ENCODE measurements at places on chromosomes 16 and 17.
A peak's percentile ranks its signal among the peaks of the same experiment; 100 is the strongest.

GRCh38 chr17:36824678-36825101 lies 112.6 kb upstream of the LHX1 start:
- DNase-seq = no peak

DNA sequence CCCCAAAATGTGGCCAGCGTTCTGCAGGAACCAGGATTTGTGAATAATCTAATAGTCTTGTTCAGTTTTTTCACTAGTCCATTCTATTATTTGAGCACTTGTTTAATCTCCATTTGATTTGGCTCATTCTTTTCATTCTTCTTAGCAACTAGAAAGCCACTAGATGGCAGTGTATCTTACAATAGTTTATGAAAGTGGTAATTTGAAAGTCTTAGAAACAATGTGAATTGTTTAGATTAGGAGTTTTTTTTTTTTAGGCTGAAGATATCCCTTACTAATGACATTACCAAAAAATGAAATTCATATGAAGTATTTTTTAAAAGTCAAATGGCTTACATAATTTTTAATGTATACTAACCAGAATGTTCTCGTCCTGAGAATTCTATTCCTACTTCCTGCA lies 6.7 kb downstream of the ERI2 start:
- peak; percentile 54 for DNase-seq

GRCh38 chr17:44807093-44807816 lies 22.8 kb downstream of the GJC1 start:
- DNase-seq = no peak

DNA sequence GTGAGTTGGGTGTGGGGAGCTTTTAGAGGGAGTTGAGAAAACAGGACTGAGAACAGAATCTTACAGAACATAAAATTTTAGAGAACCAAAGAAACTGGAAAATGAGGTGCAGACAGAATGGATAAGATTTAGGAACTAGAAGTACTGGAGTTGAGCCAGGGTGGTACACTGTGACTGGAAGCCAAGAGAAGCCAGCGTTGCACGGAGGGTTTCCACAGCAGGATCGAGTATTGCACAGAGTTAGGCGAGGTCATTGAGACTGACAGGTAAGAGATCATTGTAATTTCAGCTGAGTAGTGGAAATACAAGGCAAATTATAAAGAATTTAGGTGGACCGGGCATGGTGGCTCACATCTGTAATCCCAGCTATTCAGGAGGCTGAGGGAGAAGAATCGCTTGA lies 6.6 kb downstream of the GSDMA start:
- peak; percentile 56 for DNase-seq

DNA sequence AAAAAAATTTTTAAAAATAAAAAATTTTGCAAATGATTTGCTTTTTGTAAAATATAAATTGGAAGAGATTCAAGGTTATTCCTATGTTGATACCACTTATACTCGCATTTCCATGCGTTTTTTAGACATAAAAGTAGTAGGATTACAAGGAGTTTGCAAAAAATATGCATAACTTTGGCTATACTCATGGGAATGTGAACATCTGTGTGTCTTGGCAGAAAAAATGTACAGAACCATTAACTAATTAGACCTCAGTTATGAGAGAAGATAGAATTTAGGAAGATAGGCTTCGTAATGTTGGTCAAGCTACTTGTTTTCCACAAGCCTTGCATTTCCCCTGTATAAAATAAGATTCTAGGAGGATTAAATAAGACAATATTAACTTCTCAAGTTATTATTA lies 61.1 kb upstream of the VPS4A start:
- DNase-seq = no peak

DNA sequence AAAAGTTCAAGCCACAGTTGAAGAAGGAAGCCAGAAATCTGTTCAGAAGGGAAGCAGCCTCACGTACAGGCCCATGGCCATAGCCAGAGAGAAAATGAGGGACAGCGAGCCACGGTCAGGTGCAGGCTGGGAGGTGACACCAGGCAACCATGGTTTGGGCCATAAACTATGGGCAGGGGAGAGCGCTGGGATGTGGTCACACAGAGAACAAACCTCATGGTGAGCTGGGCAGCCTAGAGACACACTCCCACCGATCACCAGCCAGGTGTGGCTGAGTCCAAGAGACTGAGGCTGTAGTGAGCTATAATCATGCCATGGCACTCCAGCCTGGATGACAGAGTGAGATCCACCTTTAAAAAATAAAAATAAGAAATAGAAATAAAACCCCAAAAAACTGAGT lies 76.5 kb downstream of the NETO2 start:
- DNase-seq = no peak

- DNase-seq = peak; percentile 44
Observed at GRCh38 chr17:69760562-69760961, 314.5 kb upstream of the KCNJ16 start.

- peak; percentile 77 for DNase-seq
Observed at GRCh38 chr16:23857256-23857880, 21.6 kb downstream of the PRKCB start.

- no peak for DNase-seq
Observed at GRCh38 chr16:70254180-70254964, 2.6 kb upstream of the EXOSC6 start.

DNA sequence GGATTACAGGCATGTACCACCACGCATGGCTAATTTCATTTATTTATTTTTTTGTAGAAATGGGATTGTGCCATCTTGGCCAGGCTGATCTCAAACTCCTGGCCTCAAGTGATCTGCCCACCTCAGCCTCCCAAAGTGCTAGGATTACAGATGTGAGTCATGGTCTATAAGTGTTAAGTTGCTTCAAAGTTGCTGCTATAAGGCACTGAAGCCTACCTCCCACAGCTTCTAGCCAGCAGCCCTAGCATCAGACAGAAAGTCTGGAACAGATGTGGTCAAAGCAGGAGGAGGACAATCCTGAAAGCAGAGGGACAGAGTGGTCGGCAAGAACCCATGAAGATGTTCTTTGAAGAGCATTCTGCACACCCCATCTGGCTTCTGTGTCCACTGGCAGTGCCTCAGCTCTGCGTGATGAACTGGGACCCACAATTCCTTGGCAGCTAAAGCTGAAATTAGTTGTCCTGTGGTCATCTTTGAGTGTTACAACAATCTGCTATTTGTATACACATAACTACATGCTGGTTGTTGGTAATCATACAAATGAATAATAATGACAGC lies 11.2 kb downstream of the MAP3K14 start:
- peak; percentile 32 for DNase-seq

DNA sequence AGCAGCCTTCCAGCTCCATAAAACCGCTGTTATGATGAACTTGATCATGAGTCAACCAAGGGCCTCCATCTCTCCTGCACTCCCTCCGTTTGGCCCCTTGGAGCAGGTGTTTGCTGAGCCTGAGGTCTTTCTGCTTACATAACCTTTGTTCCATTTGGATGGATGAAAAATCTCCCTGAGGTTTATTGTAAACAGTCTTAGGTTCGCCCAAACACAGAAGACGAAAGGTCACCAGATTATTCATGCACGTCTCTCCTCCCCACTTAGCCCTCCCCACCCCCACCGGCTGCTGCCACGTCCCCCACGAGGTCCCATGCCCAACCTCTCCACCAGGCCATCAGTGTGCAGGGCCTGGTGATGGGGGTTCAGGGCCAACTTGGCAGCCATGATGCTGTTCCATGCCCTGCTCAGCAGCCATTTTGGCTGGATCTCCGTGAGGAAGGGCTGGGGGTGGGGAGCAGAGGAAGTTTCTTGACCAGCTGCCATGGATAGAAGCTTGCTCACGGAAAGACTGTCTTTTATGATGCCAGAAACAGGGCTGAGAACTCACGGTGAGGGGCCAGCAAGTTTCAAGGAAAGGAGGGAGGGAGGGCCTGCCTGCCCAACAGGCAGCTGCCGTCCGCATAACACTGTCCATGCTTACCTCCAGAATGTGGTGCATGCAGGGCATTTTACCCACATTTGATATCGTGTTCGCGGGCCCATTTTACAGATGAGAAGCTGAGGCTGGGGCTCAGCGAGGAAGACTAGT lies 47.8 kb upstream of the FOXF1 start:
- no peak for DNase-seq

GRCh38 chr17:82283208-82283749 lies 9.8 kb upstream of the CSNK1D start:
- peak; percentile 45 for DNase-seq

GRCh38 chr17:58516644-58517377 lies 2.4 kb upstream of the MTMR4 start:
- DNase-seq = no peak

- DNase-seq = no peak
Observed at GRCh38 chr17:19939993-19940721, 37.5 kb downstream of the AKAP10 start.

DNA sequence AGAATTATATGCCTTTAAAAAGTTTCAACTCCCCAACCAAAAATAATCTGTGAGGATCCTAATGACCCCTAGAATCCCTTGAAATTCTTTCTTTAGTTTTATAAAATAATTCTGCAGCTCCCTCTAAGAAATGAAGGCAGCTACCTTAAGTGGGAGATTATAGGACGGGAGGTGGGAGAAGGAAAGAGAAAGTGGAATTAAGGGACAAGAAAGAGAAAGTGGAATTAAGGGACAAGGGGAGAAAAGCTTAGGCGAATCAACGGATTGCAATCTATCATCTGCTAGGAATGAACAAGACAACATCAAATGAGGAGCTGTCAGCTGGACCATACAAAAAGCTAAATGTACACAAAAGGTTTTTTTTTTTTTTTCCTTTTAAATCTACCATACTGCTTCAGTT lies 262.0 kb downstream of the ZFHX3 start:
- DNase-seq = peak; percentile 69

GRCh38 chr17:50908860-50909764 lies 43.0 kb upstream of the TOB1 start:
- DNase-seq = no peak

GRCh38 chr16:22333457-22333994 lies 36.3 kb downstream of the POLR3E start:
- DNase-seq = peak; percentile 45

DNA sequence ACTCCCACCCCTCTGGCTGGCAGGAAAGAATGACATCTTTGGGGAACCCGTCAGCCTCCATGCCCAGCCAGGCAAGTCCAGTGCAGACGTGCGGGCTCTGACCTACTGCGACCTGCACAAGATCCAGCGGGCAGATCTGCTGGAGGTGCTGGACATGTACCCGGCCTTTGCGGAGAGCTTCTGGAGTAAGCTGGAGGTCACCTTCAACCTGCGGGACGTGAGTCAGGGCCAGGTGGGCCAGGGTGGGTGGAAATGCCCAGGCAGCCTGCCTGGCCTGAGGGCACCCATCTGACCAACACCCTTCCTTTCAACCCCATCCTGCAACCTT lies 8.1 kb upstream of the DCAF7 start:
- DNase-seq = no peak

GRCh38 chr16:84110527-84110926 lies 6.2 kb downstream of the MBTPS1 start:
- no peak for DNase-seq

DNA sequence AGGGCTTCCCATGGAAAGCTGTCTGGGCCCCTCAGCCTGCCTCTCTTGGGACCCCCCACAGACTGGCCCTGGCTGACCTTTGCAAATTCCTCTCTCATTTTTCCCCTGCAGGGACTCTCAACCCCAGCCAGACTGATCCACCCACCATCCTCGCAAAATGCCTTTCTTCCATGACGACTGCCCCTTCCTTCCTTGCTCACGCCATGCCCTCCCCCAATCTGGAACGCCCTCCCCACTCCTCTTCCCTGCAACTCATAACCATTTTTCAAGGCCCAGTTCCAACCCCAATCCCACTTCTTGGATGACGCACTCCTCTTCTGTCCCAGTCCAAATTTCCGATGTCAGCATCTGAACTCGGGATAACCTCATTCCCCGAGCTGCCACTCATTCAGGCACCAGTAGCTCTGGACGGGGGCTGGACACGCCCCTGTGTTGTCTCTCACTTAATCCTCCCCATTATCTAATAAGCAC lies 1.3 kb upstream of the DNAI2 start:
- no peak for DNase-seq
